CD14-positive monocyte (primary cell): ENCODE measurements at places on chromosomes 12 and 14.

GRCh38 chr12:70609203-70609602 lies 28.0 kb downstream of the PTPRB start:
- peaks cover 8% of the 10 kb centered on the region for H3K4me1 ChIP-seq
- DNase-seq = no peak
- H3K27me3 ChIP-seq = peaks cover 27% of the 10 kb centered on the region
- H3K27ac ChIP-seq = no peak overlapping the region

DNA sequence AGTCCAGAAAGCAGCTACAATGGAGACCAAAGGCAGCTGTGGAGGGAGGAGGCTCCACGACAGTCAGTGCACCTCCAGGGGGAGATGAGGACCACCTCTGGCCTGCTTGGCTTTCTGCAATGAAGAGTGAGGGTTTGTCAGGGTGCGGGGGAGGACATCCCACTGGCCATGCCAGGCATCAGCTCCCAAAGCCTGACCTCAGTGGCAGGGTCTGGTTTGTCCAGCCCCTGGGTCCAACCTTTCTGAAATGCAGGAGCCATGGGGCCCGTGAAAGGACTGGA lies 35.2 kb downstream of the SLC6A12 start:
- peaks cover 33% of the 10 kb centered on the region for H3K4me1 ChIP-seq
- H3K4me3 ChIP-seq = no peak overlapping the region
- no peaks in the 10 kb centered on the region for H3K27me3 ChIP-seq
- no peak overlapping the region for H3K27ac ChIP-seq
- H3K36me3 ChIP-seq = no peaks in the 10 kb centered on the region

GRCh38 chr14:31113794-31114193 lies 87.6 kb upstream of the STRN3 start:
- DNase-seq = no peak
- no peak overlapping the region for H3K27ac ChIP-seq
- peaks cover 4% of the 10 kb centered on the region for H3K4me1 ChIP-seq

DNA sequence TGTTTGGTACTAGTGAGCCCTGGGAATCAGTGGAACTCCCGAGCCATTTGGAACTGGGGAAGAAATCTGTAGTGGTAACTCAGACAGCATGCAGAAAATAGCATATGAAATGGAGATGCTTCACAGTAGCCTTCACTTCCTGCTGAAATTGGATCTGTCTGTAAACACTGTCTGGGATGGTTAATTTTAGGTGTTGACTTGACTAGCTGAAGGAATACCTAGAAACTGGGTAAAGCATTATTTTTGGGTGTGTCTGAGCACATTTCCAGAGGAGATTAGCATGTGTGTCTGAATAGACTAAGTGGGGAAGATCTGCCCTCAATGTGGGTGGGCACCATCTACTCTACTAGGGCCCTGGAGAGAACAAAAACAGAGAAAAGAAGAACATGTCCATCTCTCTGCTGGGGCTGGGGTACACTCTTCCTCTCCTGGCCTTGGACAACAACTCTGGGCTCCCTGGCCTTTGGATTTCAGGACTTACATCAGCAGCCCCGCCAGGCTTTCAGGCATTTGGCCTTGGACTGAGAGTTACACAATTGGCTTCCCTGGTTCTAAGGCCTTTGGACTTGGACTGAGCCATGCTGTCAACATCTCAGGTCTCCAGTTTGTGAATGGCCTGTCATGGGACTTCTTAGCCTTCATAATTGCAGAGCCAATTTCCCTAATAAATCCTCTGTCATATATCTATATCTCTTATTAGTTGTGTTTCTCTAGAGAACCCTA lies 14.0 kb upstream of the CRADD start:
- no peak overlapping the region for H3K4me3 ChIP-seq
- no peak overlapping the region for H3K27ac ChIP-seq

- no peaks in the 10 kb centered on the region for H3K36me3 ChIP-seq
- no peak overlapping the region for H3K4me3 ChIP-seq
- DNase-seq = no peak
- no peaks in the 10 kb centered on the region for H3K4me1 ChIP-seq
- no peaks in the 10 kb centered on the region for H3K27me3 ChIP-seq
Observed at GRCh38 chr12:12039897-12040296, 30.8 kb upstream of the BCL2L14 start.

- H3K27me3 ChIP-seq = peaks cover 22% of the 10 kb centered on the region
- no peak for DNase-seq
- H3K36me3 ChIP-seq = no peaks in the 10 kb centered on the region
- H3K4me1 ChIP-seq = no peaks in the 10 kb centered on the region
- H3K27ac ChIP-seq = no peak overlapping the region
Observed at GRCh38 chr14:99690636-99691035, 6.5 kb downstream of the CYP46A1 start.

GRCh38 chr12:116314477-116314876 lies 37.0 kb upstream of the MED13L start:
- no peak overlapping the region for H3K27ac ChIP-seq
- peaks cover 22% of the 10 kb centered on the region for H3K4me1 ChIP-seq
- H3K36me3 ChIP-seq = no peaks in the 10 kb centered on the region
- H3K4me3 ChIP-seq = no peak overlapping the region

DNA sequence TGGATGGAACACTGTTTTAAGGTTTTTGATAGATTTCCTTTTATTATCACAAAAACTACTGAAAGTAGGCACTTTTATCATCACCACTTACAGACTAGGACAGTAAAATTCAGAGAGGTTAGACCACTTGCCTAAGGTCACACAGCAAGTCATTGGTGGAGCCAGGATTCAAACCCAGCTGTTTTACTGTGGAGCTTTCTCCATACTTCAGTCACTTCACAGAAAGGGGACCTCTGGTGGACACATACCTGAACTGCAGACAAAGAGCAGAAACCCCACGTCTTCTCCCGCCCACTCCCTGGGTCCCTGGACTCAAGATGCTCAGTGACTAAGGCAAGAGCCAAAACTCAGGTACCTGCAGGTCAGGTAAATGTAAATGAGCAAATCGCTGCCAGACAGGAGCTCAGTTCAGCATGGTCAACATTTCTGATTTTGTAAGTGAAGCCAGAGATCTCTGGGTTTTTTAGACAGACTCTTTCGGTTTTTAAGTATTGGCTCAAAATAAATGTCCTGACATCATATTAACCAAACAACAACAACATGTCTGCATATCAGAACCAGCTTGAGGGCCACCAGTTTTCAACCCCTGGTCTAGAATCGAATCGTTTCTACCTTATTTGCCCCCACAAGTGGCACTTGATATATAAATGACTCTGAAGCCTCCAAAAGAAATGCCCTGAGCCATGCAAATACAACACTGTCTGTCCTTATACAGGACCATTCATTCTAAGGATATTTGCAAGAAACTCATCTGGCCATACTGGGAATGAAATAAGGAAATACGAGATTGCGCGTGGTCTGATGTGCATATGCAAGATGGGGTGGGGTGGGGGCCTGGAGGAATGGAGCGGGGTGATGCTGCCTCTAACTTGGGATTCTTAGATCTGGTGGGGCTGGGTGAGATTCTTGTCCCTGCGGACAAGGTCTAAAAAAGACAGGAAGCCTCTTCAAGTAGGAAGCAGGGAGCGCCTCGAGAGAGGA lies 110.9 kb downstream of the KSR2 start:
- H3K4me3 ChIP-seq = no peak overlapping the region
- no peaks in the 10 kb centered on the region for H3K27me3 ChIP-seq
- DNase-seq = no peak
- H3K4me1 ChIP-seq = no peaks in the 10 kb centered on the region
- H3K36me3 ChIP-seq = no peaks in the 10 kb centered on the region

DNA sequence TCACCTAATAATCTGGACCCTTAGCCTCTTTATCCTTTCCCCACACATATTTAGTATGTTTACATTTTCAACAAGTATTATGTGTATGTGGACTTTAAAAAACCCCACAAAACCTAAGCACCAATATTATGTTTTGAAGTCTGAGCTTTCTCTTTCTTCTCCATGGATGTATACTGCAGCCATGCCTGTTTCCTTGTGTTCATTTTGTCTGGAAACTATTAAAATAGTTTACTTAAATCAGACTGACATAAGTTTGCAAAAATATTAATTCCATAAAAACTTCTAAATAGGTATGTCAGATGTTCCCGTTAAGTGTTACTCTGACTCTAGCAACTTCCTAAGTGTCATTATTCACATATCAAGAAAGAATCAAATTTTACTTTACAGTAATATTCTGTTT lies 2.9 kb downstream of the HIGD1C start:
- H3K4me1 ChIP-seq = peaks cover 4% of the 10 kb centered on the region
- DNase-seq = no peak
- H3K36me3 ChIP-seq = no peaks in the 10 kb centered on the region
- H3K27me3 ChIP-seq = no peaks in the 10 kb centered on the region

DNA sequence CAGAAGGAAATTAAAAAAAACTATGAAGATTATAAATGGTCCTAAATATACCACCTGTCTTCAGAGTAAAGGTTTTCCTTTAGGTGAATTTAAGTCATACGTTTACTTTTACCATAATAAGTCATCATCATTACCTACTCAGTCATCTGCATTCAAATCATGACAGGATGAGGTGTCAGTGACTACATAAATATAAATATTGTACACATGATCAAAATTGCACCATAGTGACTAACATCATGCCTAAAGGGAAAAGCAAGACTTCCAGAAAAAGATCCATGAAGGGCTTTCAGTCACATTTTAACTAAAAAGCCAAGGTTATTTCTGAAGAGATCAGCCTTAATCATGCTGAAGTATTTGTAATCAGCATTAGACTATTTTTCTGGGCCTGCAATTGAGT lies 759.9 kb upstream of the FLRT2 start:
- DNase-seq = no peak
- no peak overlapping the region for H3K27ac ChIP-seq
- no peak overlapping the region for H3K4me3 ChIP-seq

- H3K4me1 ChIP-seq = no peaks in the 10 kb centered on the region
- no peak for DNase-seq
- no peak overlapping the region for H3K4me3 ChIP-seq
- H3K27me3 ChIP-seq = no peaks in the 10 kb centered on the region
- H3K27ac ChIP-seq = no peak overlapping the region
Observed at GRCh38 chr14:65424531-65424930, 12.0 kb downstream of the FUT8 start.

DNA sequence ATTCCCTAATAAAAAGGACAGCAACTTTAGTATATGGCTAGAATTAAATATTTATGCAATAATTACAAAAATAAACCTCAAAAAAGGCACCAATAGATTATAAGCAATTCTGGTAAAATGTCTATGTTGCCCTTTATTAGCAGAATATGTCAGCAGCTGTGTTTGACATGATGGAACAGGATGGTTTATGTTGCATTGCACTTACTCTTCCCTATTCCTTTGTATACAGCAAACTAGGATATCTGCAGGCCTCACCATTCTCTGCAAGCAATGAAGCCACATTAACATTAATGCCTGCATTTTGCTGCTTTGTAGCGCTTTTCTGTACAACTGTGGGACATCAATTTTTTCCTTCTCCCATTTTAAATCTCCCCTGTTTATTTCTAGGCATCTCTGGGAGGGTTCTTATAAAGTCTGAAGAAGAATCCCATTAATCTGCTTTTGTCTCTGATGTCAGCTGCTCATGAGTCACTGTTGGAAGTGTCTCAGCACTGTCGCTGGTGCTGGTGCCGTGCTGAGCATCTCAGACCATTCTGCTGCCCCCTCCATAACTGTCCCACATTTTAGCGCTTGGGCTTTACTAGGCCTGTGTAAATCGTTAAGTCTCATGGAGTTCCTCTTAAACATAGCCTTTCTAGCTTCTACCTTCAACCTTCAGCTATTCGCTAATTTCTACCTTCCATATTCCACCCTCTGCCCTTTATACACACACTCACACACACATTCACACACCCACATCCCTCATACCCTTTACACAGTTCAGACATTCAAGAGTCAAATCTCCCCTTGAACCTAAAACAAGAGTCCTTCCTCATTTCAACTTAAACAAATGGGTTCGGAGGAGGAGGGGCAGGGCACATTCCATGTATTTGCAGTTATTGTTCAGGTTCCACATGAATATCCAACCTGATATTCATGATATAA lies 64.4 kb upstream of the TRHDE start:
- H3K36me3 ChIP-seq = no peaks in the 10 kb centered on the region
- no peak overlapping the region for H3K27ac ChIP-seq
- H3K27me3 ChIP-seq = no peaks in the 10 kb centered on the region
- no peaks in the 10 kb centered on the region for H3K4me1 ChIP-seq

DNA sequence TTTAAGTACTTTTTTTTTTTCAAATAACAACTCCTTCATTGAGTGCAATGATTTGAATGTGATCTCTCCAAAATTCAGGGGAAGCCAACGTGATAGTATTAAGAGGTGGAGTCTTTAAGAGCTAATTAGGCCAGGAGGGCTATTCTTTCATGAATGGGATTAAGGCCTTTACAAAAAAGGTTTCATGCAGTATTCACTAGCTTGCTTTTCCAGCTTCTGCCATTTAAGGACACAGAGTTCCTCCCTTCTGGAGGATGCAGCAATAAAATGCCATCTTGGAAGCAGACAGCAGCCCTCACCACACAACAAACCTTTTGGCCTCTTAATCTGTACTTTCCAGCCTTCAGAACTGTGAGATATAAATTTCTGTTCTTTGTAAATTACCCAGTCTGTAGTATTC lies 586.8 kb upstream of the LMO3 start:
- H3K27me3 ChIP-seq = no peaks in the 10 kb centered on the region
- no peaks in the 10 kb centered on the region for H3K4me1 ChIP-seq
- no peaks in the 10 kb centered on the region for H3K36me3 ChIP-seq

GRCh38 chr14:100440758-100441203 lies 117.6 kb downstream of the SLC25A47 start:
- peaks cover 7% of the 10 kb centered on the region for H3K4me1 ChIP-seq
- H3K36me3 ChIP-seq = no peaks in the 10 kb centered on the region
- H3K27ac ChIP-seq = no peak overlapping the region
- H3K4me3 ChIP-seq = no peak overlapping the region
- H3K27me3 ChIP-seq = no peaks in the 10 kb centered on the region
- no peak for DNase-seq

- no peak overlapping the region for H3K27ac ChIP-seq
- no peaks in the 10 kb centered on the region for H3K27me3 ChIP-seq
- H3K4me1 ChIP-seq = no peaks in the 10 kb centered on the region
- DNase-seq = no peak
- H3K36me3 ChIP-seq = no peaks in the 10 kb centered on the region
Observed at GRCh38 chr14:32212833-32213232, 9.8 kb upstream of the RNU6-8 start.
